ENCODE measurements at places on chromosomes 4 and X.

GRCh38 chrX:135411893-135412292 is 9.9 kb upstream of the SMIM10L2A start:
- no peak for DNase-seq

DNA sequence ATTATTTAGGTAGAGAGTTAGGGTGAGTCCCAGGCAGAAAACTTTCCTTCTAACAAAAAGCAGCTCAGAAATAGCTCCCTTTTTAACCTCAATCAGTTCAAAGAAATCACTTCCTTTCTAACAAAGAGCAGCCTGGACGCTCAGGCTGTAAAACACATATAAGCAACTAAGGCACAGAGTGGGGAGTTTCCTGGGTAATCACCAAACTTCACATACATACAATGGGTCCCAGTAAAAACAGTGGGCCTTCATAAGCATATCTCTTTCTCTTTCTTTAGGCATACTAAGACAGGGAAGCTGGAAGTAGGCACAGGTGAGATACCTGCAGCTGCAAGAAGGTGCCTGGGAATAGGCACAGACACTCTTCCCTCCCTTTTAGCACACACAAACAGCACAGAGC is 4.9 kb upstream of the NAF1 start:
- no peak for DNase-seq

DNA sequence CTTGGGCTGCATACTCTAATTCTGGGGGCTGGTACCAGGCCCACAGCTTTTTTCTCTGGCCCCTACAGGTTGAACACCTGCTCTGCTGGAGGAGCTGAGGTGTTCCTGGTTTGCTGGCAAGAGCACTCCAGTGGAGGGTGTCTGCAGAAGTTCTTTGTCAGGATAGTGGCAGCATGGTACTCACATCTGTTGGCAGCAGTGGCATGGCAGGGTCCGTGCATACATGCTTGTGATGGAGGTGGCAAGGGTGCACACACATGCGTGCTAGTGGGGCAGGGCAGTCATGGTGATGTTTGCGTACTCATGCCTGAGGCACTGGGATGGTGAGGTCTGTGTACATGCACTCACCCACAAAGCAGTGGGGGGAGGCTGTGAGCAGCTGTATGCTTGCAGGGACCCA is 235.5 kb upstream of the KLF8 start:
- no peak for DNase-seq

DNA sequence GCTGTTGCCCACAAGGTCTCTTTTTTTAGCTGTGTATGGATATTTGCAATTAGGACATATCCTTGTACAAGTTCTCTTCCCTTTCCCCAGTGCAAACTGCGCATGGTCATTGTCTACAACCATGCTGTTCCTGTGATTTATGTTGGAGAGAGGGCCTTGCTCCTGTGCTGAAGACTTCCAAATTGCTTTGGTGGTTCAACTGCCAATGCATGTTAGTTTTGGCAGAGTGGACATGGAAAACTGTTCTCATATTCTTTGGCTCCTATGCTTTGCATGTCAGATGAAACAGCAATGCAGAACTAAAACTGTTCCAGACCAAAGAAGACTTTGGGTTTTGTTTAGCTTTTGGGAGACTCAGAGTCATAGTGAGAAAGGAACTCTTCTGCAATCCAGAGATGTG is 148.8 kb upstream of the EDNRA start:
- no peak for DNase-seq

- DNase-seq: no peak
These were observed 238.2 kb upstream of the MAD2L1 start for GRCh38 chr4:120304801-120305200.

DNA sequence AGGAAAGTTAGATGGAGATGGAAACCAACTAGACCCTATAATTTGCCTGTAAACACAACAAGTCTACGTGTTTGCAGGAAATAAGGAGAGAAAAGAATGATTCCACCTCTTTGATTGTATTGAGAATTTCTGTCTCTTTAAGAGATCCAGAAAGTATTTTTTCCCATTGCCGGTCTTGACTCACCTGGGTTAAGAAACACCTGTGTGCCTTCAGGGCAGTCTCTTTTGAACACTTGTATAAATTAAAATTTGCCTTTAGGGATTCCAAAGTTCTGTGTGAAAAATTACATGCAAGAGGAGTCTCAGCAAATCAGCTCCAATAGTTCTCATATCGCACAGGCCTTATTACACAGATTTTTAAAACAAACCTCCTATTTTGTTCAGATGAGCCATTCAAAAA is 46.0 kb upstream of the SMAD1 start:
- DNase-seq: no peak

GRCh38 chr4:13182133-13182532 is 302.0 kb downstream of the RAB28 start:
- no peak for DNase-seq
